D341Med (cell line): ENCODE measurements at places on chromosomes 7 and 10.

DNA sequence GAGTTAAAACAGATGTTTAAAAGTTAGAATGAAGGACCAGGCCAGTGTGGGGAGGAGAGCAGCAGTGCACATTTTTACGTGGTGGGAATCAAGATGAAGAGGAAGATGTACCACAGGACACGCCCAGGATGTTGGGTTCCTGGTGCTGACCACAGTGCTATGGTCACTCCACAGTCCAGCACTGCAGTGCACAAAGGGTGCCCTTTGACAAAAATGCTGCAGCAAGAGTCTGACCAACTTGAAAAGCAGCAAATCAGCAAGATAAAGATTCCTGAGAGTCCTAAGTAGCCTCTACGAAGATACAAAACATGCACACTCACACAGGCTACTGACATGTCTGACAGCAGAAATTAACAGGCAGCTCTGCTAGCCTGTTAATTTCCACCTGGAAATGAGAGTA, 107.1 kb downstream of the PIP4K2A start:
- DNase-seq, result no peak

GRCh38 chr10:75021379-75022249, 89.8 kb upstream of the SAMD8 start:
- DNase-seq, result no peak

- no peak for DNase-seq
Observed at GRCh38 chr10:96690755-96691730, 29.3 kb downstream of the PIK3AP1 start.

GRCh38 chr10:118046395-118047156, at the start of gene RAB11FIP2:
RAB11FIP2 (minus strand) TSS chr10:118046941; CDS start chr10:118046163, 778 bp downstream.
- peak; percentile 90 for DNase-seq

GRCh38 chr7:35553519-35553918, 141.4 kb downstream of the HERPUD2 start:
- no peak for DNase-seq

- DNase-seq, result peak; percentile 24
Observed at GRCh38 chr10:12041766-12042408, 722 bp downstream of the UPF2 start.

- DNase-seq, result no peak
Observed at GRCh38 chr10:78351809-78352208, 318.1 kb downstream of the RPS24 start.
